ENCODE measurements at places on chromosomes 6 and 20.
A peak's percentile ranks its signal among the peaks of the same experiment; 100 is the strongest.

- DNase-seq = no peak
Observed at GRCh38 chr20:56278196-56278595, 29.7 kb downstream of the MC3R start.

DNA sequence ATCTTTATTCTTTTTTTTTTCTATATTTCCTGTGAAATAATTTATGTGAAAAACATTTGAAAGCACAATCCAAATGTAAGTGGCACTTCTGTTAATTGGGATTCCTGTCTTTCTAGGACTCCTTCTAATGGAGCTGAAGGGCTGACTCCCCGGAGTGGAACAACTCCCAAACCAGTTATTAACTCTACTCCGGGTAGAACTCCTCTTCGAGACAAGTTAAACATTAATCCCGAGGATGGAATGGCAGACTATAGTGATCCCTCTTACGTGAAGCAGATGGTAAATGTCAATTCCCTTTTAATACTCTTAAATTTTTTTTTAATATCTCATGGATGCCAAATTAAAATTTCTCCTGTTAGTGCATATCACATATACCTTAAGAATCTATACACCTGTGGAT, 35.0 kb downstream of the CDC5L start:
- no peak for DNase-seq

DNA sequence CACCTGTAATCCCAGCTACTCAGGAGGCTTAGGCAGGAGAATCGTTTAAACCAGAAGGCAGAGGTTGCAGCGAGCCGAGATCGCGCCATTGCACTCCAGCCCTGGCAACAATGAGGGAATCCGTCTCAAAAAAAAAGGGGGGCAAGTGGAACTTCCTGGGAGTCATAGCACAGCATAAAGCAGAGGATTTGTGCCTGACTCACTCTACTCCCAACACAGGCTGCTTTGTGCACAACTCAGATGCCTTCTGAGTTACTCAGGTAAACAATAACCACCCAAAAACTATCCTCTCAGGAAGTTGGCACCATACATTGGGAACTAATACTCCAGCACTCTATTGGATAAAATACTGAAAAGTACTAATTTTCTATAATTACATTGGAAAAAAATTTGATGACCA, 2.5 kb upstream of the TMEM244 start:
- DNase-seq = no peak

- no peak for DNase-seq
Observed at GRCh38 chr6:129647044-129647443, 62.9 kb downstream of the ARHGAP18 start.

GRCh38 chr20:59624401-59624800, 20.1 kb downstream of the PHACTR3 start:
- DNase-seq = no peak

DNA sequence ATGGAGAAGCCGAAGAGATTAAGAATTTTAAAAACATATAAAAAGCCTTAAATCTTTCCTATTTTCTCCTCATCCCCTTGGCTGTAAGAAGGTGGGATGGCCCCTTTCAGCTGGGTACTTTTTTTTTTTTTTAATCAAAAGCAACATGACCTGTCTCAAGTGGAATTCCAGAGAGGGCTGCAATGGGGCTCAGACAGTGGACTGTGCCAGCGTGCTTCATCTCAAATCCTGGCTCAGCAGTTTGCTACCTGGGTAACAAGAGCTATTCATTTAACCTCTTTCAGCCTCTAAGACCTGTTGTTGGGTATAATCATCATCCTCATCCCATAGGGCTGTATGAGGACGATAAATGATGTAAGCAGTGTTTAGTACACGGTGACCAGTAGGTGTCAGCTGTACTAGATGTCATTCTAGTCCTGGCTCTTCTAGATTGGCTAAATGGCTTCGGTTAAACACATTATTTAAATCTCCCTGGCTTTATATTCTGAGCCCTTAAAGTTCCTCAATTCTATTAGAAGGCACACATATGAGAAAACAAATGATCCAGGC, 6.9 kb upstream of the PPP1R3G start:
- no peak for DNase-seq

GRCh38 chr6:48318670-48319069, 207.7 kb upstream of the PTCHD4 start:
- no peak for DNase-seq

- DNase-seq = no peak
Observed at GRCh38 chr6:77568570-77568969, 84.3 kb upstream of the MEI4 start.

DNA sequence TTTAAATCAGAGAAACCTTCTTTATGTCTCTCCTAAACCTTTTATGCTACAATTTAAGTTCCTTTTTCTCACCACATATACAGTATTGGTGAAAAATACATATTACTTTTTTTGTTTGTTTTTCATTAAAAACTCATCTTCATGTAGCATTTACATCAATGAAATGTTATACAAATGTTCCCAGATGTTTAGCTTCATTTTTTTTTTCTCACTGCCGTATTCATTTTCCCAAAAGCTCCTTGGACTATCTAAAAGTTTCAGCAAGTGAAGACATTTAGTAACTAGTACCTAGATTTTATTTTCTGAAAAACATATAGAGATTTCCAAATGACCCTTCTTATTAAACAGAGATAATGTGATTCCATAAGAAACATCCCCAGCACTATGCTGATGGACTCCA, 128.9 kb downstream of the BMP5 start:
- no peak for DNase-seq

- no peak for DNase-seq
Observed at GRCh38 chr6:163793011-163793983, 378.8 kb downstream of the QKI start.

DNA sequence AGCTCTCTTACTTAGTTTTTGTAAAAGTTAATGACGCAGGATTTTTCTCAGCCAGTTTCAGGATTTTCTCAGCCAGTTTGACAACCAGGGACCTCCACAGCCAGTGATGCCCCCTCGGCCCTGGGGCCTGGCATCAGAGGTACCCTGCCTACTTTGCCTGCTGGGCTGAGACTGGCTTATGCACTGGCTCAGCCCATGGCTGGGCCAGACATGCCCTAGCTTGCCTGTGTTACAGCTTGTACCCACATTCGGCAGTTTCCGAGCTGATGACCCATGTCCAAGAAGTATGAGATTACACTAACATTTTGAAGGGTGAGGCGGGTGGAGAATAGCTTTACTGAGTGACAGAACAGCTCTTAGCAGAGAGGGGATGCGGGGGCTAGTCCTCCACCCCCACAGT, 406.1 kb upstream of the HSF2 start:
- no peak for DNase-seq

- DNase-seq = no peak
Observed at GRCh38 chr20:20456741-20457140, 88.8 kb downstream of the INSM1 start.

GRCh38 chr6:42781796-42782688, at the start of gene BICRAL:
TSS of gene BICRAL (plus strand) at chr6:42782052. CDS start at chr6:42822023, 39,971 bp downstream.
- DNase-seq = peak; percentile 59

DNA sequence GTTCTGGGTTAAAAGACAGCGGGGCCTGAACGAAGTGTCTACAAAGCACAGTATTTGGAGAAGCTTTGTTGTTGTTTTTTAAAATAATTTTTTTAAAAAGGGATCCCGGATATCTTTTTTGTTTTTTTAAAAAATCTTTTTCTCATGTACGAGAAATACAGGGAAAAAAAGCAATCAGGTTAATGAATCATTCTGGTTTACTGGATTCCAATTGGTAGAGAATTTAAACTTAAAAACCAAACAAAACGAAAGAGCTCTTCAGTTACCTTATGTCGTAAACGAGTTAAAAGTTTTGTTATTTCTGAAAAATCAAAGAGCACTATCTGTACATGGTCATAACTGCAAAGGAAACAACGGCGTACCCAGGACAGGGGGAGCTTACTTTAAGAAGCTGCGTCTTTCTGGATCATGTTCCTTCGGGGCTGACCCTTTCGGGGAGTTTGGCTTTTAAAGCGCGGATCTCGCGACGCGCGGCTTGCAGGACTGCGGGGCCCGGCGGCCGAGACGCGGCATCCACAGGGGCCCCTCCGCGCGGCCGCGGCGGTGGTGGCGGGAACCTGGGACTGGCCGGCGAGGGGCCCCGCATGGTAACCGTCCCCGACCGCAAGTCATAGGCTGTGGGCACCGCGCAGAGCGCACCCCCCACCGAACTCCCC, 927 bp downstream of the IL20RA start:
- no peak for DNase-seq

- DNase-seq = no peak
Observed at GRCh38 chr20:48709744-48710143, 118.1 kb downstream of the PREX1 start.

- DNase-seq = no peak
Observed at GRCh38 chr6:144017166-144018094, 9.4 kb upstream of the PLAGL1 start.

GRCh38 chr6:105121981-105122380, 57.8 kb downstream of the POPDC3 start:
- DNase-seq = no peak

DNA sequence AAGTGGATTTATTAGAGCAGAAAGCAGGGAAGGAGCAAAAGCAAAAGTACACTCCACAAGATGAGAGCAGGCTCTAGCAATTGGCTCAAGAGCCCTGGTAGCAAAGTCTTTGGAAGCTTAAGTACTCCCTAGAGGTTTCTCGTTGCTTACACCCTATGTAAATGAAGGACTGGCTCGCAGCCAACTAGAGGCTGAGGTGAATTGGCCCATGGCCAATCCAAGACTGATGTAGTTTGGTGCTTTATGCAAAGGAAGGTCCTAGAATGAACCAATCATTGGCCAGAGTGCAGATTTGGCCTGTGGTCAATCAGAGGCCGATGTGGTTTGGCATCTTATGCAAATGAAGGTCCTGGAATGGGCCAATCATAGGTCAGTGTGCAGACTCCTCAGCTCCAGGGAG, 191.3 kb upstream of the ARID1B start:
- DNase-seq = no peak

- DNase-seq = no peak
Observed at GRCh38 chr6:168623736-168624135, 182.8 kb downstream of the SMOC2 start.

- DNase-seq = no peak
Observed at GRCh38 chr20:1934721-1935573, 39.7 kb downstream of the SIRPA start.

DNA sequence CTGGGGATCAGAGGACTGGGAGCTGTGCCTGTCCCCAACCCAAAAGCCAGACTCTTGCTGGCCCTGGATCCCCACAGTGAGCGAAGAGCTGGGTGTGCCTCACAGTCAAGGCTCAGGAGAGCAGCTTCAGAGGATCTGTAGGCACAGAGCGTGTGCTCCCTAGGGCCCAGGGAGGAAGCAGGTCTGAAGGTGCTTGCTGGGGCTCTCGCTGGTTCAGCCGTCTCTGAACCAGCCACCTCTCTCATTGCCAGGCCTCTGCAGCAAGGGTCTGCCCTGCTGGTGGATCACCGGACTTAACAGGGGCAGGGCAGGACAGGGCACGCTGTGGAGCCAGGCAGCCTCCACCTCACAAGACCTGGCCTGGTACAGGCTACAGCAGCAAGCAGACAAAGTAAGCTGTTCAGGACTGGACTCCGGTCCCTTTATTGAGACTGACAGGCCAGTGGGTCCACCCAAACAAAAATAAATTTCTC, 13.8 kb downstream of the PCIF1 start:
- DNase-seq = no peak
